ENCODE measurements at places on chromosomes 5 and 9. TPM values are rescaled to one million over a fixed set of nuclear protein-coding genes. Genes with fewer than 3 reads are reported as not detected.
A peak's percentile ranks its signal among the peaks of the same experiment; 100 is the strongest.

SPACA9 gene
- 2.7 TPM for total RNA-seq

ANKRD34B gene
- not detected for total RNA-seq

SPATA31C2 gene
- not detected for total RNA-seq

NUTM2G gene
- not detected for total RNA-seq

SLC45A2 gene
- not detected for total RNA-seq

GRCh38 chr9:20426019-20426418 lies 196.3 kb downstream of the MLLT3 start:
- no peak for DNase-seq
- H3K27me3 ChIP-seq: no peaks in the 10 kb centered on the region
- H3K27ac ChIP-seq: no peak overlapping the region
- H3K4me1 ChIP-seq: no peaks in the 10 kb centered on the region
- no peaks in the 10 kb centered on the region for H3K36me3 ChIP-seq
- H3K4me3 ChIP-seq: no peak overlapping the region

DNA sequence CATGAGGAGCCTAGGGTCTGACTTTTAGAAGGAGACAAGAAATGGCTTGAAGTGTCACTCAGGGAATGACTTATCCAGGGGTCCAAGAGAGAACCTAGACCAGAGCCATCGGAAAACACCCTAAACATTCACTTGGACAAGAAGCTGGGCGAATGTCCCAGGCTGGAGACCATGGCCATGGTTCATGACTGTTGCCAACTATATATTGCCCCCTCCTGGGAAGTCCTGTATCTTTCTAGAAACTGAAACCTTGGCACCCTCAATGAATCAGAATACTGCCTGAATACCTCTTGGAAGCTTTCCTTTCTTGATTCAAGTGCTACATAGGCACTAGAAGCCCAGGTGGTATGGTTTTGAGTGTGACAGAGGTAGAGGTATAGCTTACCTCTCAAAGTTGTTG lies 29.9 kb downstream of the TRMO start:
- no peaks in the 10 kb centered on the region for H3K4me1 ChIP-seq
- DNase-seq: no peak
- no peak overlapping the region for H3K4me3 ChIP-seq
- no peak overlapping the region for H3K27ac ChIP-seq
- no peaks in the 10 kb centered on the region for H3K36me3 ChIP-seq
- H3K27me3 ChIP-seq: no peaks in the 10 kb centered on the region

GRCh38 chr9:35691757-35692301 lies 2.1 kb upstream of the TPM2 start:
- H3K4me1 ChIP-seq: peaks cover 27% of the 10 kb centered on the region
- H3K27ac ChIP-seq: peak overlapping the region; percentile 96
- no peak overlapping the region for H3K4me3 ChIP-seq
- no peak for DNase-seq
- no peaks in the 10 kb centered on the region for H3K36me3 ChIP-seq
- H3K27me3 ChIP-seq: no peaks in the 10 kb centered on the region

GRCh38 chr9:38285236-38285635 lies 107.3 kb upstream of the ALDH1B1 start:
- no peaks in the 10 kb centered on the region for H3K4me1 ChIP-seq
- no peaks in the 10 kb centered on the region for H3K27me3 ChIP-seq
- H3K36me3 ChIP-seq: no peaks in the 10 kb centered on the region
- H3K27ac ChIP-seq: no peak overlapping the region
- DNase-seq: peak; percentile 27

DNA sequence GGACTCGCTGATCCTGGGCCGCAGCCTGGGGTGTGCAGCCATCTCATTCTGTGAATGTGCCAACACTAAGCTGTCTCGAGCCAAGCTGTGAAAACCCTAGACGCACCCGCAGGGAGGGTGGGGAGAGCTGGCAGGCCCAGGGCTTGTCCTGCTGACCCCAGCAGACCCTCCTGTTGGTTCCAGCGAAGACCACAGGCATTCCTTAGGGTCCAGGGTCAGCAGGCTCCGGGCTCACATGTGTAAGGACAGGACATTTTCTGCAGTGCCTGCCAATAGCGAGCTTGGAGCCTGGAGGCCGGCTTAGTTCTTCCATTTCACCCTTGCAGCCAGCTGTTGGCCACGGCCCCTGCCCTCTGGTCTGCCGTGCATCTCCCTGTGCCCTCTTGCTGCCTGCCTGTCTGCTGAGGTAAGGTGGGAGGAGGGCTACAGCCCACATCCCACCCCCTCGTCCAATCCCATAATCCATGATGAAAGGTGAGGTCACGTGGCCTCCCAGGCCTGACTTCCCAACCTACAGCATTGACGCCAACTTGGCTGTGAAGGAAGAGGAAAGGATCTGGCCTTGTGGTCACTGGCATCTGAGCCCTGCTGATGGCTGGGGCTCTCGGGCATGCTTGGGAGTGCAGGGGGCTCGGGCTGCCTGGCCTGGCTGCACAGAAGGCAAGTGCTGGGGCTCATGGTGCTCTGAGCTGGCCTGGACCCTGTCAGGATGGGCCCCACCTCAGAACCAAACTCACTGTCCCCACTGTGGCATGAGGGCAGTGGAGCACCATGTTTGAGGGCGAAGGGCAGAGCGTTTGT lies 19.9 kb downstream of the PTGES2 start:
- no peak overlapping the region for H3K4me3 ChIP-seq
- no peak overlapping the region for H3K27ac ChIP-seq
- DNase-seq: no peak
- peaks cover 4% of the 10 kb centered on the region for H3K36me3 ChIP-seq
- H3K4me1 ChIP-seq: peaks cover 21% of the 10 kb centered on the region

GRCh38 chr9:83330207-83331196 lies 207.7 kb downstream of the FRMD3 start:
- H3K4me1 ChIP-seq: no peaks in the 10 kb centered on the region
- H3K4me3 ChIP-seq: no peak overlapping the region
- H3K36me3 ChIP-seq: no peaks in the 10 kb centered on the region
- no peak for DNase-seq
- H3K27ac ChIP-seq: no peak overlapping the region

DNA sequence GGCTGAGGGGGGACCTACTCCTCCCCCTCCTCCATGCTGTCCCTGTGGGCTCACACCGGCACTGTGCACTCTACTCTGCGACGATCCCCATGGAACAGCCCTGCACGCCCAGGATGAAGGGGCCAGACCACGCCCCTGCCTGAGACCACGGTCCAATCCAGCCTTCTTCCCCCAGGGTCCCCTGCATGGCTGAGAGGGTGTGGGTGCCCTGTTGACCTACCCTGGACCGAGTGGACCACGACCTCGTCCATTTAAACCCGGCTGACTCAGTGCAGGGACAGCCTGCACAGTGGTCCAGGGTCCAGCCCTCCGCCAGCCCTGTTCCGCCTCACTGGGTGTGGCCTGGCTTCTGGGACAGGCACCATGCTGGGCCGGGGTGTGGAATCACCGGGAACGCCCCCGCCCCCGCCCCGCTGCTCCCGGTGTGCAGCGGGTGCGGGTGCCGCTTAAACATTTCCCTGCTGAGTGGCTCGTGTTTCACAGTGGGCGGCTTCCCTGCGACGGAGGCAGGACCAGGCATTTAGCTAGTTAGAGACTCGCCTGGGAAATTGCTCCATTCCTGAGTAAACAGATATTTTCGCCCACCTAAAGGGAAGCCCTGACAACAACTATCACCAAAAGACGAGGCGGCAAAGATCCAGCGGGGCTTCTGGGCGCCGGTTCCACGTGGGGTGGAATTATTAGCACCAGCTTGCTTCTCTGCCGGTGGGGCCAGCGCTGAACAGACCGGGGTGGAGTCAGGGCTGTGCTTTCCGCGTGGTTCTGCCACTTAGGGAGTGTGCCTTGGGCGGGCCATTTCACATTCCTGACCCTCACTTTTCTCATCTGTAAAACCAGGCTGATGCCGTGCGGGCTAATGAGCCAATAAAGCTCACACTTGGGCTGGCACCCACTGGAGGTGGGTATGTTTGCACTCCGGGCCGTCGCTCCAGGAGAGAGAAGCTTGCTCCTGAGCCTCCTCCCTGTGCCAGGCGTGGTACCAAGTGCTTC lies 22.6 kb downstream of the DBH start:
- no peak overlapping the region for H3K27ac ChIP-seq
- no peaks in the 10 kb centered on the region for H3K36me3 ChIP-seq
- DNase-seq: no peak
- peak overlapping the region; percentile 38 for H3K4me3 ChIP-seq
- peaks cover 21% of the 10 kb centered on the region for H3K4me1 ChIP-seq

DNA sequence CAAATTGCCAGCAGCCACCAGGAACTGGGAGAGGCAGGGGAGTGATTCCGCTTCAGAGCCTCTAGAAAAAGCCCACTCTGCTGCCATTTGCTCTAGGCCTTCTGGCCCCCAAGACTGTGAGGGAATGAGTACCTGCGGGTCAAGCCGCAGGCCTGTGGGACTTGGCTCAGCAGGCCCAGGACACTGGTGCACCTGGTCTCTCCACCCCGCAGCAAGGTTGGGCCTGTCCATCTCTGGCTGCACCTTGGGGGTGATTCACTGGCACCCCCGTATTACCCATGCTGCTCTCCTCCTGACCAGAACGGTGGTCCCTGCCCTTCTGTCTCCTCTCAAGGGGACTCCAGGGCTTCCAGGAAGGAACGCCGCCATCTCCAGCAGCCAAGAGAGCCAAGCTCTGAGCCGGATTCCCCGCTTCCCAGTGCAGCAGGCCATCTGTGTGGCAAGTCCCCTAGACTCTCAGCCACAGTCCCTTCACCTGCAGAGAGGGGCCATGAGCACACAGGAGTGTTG lies 78.4 kb upstream of the OLFM1 start:
- H3K4me1 ChIP-seq: no peaks in the 10 kb centered on the region
- DNase-seq: no peak
- no peak overlapping the region for H3K4me3 ChIP-seq
- H3K27ac ChIP-seq: no peak overlapping the region
- H3K36me3 ChIP-seq: no peaks in the 10 kb centered on the region

GRCh38 chr9:129891569-129891968 lies 56.3 kb downstream of the USP20 start:
- H3K27ac ChIP-seq: peak overlapping the region; percentile 41
- H3K4me3 ChIP-seq: no peak overlapping the region
- no peaks in the 10 kb centered on the region for H3K27me3 ChIP-seq
- no peak for DNase-seq

DNA sequence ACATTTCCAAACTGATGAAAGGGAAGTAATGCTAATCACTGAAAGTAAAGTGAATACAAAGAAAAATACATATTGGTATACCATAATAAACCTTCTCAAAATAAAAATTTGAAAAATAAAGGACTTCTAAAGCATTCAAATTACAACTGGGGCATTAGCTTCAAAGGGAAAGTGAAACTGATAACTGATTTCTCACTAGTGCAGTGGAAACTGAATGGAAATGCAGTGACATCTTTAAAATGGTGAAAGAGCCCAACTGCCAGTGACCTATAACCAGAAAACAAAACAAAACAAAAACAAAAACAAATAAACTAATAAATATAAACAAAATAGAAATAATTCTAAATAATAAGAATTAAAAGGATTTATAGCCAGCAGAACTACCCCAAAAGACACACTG lies 297.5 kb upstream of the GRIN3A start:
- no peak for DNase-seq

DNA sequence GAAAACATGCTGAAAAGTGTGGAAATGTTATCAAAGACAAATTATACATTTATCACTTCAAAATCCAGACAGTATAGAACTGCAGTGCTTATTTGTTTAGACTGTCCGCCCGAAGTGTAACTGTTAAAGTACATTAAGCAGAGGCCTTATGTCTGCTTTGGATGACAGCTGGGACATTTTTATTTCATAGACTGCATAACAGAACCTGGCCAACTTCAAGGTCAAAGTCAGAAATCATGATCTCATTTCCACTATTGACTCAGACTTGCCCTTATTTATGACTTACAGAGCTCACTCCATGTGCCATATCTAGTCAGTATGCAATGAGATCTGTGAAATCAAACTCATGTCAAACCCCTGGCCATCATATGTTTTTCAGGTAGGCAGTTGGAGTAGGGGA lies 87.7 kb downstream of the RAB3C start:
- H3K4me1 ChIP-seq: no peaks in the 10 kb centered on the region
- no peak overlapping the region for H3K4me3 ChIP-seq
- no peaks in the 10 kb centered on the region for H3K27me3 ChIP-seq
- DNase-seq: no peak

- DNase-seq: no peak
- no peak overlapping the region for H3K4me3 ChIP-seq
- no peaks in the 10 kb centered on the region for H3K36me3 ChIP-seq
- H3K27me3 ChIP-seq: no peaks in the 10 kb centered on the region
Measured at GRCh38 chr9:21056931-21057330, 20.8 kb downstream of the IFNB1 start.

DNA sequence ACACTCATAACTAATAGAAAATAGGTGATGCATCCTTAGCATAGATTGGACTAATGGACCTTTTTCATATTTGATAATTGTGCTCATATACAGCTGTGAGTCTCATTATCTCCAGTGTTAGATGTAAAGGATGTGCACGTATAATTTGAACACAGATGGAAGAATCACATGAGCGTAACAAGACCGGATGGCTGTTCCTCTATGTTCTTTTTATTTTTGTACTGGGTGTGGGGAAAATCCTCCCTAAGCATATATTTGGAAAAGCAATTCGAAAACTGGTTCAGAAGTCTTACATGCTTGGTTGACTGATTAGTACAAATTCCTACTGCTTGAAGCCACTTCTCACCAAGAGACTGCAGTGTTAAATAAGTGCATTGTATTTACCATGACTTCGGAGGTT lies 230.2 kb downstream of the AOPEP start:
- no peaks in the 10 kb centered on the region for H3K36me3 ChIP-seq
- no peak for DNase-seq
- H3K27me3 ChIP-seq: no peaks in the 10 kb centered on the region
- H3K27ac ChIP-seq: no peak overlapping the region
- H3K4me3 ChIP-seq: no peak overlapping the region

DNA sequence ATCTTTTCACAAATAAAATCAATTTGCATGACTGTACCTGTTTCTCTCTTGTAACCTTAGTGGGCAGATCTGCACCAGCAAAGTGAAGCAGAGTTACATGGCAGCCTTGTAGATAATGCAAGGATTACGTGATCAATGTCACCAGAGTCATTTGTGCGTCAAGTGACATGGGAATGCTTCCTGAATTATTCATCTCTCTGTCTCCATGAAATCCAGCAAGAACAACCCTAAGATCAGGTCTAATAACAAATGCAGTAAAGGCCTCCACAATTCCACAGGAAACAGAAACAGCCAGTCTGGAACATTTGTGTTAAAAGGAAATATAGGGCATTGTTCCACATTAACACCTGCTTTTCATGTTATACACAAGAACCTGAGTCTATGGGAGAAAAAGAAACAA lies 7.8 kb downstream of the GZMA start:
- H3K36me3 ChIP-seq: no peaks in the 10 kb centered on the region

- no peak for DNase-seq
- no peak overlapping the region for H3K4me3 ChIP-seq
- H3K36me3 ChIP-seq: no peaks in the 10 kb centered on the region
- no peaks in the 10 kb centered on the region for H3K4me1 ChIP-seq
- H3K27ac ChIP-seq: no peak overlapping the region
Measured at GRCh38 chr5:1779021-1779680, 20.5 kb downstream of the MRPL36 start.
